GM20000 (cell line): ENCODE measurements at places on chromosomes 16 and 17.

DNA sequence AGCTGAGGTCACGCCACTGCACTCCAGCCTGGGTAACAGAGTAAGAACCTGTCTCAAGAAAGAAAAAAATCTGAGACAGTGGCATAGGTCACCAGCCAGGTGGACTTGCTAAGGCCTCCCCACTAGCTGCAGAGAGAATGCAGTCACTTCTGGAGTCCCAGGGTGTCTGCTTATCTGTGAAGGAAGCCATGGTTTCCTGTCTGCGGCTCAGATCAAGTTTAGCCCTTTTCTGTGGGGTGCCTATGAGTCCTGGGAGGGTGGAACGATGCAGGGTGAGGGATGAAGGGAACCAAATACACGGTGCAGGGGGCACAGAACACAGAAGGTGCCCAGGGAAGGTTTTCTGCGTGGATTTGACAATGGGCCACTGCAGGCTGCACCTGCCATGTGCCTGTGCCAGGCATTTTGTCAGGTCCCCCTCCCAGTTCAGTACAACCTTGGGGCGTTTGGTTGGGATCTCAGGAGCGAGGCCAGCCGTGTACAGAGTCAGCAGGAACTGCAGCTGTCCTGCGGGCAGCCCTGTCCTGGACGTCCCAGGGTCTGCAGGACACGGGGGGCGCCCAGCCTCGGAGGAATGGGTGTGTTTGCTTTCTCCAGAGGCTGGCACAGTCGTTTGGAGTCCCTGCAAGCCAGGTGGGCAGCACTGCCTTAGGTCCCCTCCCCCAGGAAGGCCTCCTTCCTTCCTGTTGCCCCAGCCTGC lies 41.8 kb downstream of the RAB11FIP4 start:
- DNase-seq, result peak; percentile 44

DNA sequence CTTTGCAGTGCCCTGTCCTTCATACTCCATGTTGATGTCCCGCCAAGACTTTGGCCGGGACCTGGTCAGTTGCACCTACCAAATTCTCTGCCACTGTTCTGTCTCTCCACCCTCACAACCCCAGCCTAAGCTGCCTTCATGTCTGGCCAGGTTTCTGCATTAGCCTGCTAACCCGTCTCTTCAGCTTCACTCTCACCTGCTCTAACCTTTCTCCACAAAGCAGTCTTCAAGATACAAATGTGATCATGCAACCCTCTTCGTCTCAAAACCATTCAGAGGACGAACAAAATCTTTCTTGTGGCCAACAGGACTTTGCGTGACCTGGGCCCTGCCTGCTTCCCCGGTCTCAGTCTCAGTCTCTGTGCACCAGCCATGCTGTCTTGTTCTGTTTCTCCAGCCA lies 148.2 kb downstream of the WSCD1 start:
- DNase-seq, result no peak

- DNase-seq, result no peak
These were observed 2.0 kb downstream of the KLHL36 start for GRCh38 chr16:84650062-84650991.

GRCh38 chr16:25081702-25082101 lies 29.8 kb upstream of the LCMT1 start:
- DNase-seq, result no peak

- DNase-seq, result no peak
These were observed 31.3 kb downstream of the MARF1 start for GRCh38 chr16:15611610-15612009.

GRCh38 chr17:4204190-4204589 lies 59.6 kb downstream of the ANKFY1 start:
- DNase-seq, result no peak

GRCh38 chr17:76783146-76783545 lies 45.2 kb downstream of the MFSD11 start:
- DNase-seq, result peak; percentile 37

- DNase-seq, result no peak
These were observed 132.0 kb downstream of the ANKRD11 start for GRCh38 chr16:89358030-89359005.

- peak; percentile 76 for DNase-seq
These were observed 90.3 kb upstream of the CHMP6 start for GRCh38 chr17:80901319-80901718.

DNA sequence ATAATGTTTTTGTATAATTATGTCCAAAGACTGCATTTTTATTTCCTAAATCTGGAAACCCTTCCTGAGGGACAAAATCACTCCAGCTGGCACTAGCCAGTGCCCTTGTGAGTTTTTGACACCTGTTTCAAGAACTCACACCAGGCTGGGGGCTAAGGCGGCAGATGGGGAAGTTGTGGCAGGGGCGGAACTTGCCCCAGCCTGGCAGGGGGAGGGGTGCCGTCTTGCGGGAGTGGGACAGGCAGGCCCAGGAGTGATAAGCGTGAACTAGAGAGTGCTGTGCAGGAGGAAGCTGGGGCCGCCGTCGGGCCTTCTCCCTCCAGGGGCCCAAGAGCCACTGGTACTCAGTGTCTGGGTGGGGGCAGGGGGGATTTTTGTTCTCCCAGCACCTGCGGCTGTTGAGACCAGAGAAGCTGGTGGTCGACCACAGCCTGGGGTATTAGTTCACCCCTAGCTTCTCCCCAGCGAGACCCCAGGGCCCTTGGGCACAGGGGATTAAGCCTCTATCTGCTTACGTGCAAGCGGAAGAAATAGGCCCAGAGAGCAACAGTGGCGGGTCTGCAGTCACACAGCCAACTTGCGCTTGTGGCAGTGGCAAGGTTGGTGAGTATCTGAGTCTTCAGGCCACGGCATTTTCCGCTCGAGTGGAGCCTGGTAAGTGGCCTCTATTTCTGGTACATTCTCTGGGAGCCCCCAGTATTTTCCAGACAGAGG lies 40.2 kb upstream of the PLCG2 start:
- no peak for DNase-seq

GRCh38 chr17:44672479-44673093 lies 16.3 kb downstream of the MEIOC start:
- DNase-seq, result no peak

DNA sequence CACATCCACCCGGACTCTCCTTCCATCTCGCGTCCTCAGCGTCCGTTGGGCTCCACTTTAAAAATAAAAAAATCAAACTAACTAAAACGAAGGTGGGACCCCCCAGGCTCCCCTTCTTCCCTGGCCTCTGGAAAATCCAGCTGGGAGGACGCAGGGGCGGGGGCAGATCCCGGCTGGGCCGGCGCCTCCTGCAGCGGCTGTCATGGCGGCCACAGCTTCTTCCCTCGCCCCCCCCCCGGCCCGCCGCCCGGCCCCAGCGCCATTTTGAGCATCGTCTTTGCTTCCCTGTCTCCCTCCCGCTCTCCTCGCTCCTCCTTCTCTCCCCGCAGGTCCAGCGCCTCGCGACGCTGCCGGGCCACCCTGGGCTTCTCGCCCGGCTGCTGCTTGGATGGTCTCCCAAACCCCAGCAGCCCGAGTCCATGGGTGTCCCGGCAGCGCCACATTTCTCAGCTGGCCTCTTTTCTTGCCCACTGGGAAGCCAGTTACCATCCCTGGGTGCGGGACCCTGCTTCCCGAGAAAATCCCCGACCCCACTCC lies 3.3 kb downstream of the HOXB2 start:
- peak; percentile 78 for DNase-seq

DNA sequence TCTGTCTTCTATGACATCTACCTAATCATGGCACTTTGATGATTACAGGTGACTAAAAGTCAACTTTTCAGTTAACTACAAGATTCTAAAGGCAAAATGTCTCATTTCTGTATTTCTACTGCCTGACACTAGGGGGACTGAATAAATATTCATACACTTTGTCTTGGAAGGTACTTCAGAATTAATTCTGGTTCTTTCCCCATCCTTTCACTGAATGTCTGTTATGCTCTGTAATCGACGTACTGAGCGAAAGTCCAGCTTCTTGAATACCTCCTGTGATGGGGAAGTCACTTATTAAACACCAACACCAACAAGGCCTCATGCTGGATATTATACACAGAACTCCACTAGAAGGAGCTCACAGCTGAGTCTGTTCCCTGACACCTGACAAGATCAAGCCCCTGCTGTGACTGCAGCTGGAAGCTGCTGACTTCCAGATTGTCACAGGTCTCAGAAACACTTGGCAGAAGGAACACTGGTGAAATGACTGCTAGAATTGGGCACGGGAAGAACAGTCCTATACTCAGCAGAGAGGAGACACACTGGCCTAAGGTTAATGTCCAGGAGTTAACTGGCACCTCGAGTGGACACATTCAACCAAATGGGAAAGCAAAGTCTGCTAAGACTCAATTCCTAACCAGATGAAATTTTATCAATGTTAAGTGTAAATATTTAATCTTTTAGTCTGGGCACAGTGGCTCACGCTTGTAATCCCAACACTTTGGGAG lies 31.9 kb downstream of the CMC2 start:
- DNase-seq, result no peak

DNA sequence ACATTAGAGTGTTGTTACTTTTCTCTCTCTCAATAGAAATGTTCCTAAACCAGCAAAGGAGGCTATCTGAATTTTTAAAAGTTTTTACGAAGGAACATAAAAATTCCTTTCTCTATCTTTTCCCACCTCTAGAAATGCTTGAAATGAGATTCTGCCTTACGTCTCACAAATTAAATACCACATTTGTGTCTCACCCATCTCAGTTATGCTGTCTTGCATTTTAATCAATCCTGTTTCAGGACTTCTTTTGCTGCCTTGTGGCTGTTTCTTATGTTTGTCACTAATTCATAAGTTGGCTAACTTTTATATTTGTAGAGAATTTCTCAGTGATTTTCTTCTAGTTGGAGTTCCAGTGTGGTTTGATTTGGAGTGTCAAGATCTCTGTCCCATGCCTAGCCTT lies 3.5 kb downstream of the OMG start:
- no peak for DNase-seq

- DNase-seq, result no peak
These were observed 63.8 kb upstream of the CHMP6 start for GRCh38 chr17:80927791-80928216.

DNA sequence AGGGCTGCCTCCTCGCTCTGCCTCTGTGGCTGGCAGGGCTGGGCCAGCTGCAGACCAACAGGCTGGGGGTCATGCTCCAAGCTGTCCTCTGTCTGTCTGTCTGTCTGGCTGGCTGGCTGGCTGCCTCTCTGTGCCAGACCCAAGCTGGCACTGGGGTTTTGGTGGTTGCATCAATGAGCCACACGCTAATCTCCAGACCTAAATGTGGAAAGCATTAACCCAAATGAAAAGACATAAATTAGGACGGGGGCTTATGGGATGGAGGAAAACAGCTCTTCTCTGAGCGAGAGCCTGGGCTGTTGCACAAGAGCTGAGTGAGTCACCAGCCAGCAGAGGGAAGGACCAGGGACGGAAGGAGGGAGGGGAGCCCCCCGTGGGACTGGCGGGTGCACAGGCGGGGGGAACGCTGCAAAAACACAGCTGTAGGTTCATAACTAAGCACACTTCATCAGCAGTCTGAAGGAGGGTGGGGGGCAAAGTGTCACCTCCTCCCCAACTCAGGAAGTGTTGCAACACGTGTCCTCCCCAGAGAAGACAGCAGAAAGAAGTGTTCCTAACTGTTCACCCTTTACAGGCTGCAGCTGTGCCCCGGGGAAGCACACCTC lies 83.4 kb downstream of the GAS7 start:
- peak; percentile 61 for DNase-seq

- no peak for DNase-seq
These were observed 424.9 kb downstream of the SOX9 start for GRCh38 chr17:72545766-72546165.

GRCh38 chr17:77318491-77319210 lies 177.9 kb downstream of the SEC14L1 start:
- DNase-seq, result no peak

GRCh38 chr17:43616421-43616820 lies 45.3 kb downstream of the MEOX1 start:
- DNase-seq, result no peak

- DNase-seq, result no peak
These were observed 1254.5 kb upstream of the GOT2 start for GRCh38 chr16:59988591-59988990.

DNA sequence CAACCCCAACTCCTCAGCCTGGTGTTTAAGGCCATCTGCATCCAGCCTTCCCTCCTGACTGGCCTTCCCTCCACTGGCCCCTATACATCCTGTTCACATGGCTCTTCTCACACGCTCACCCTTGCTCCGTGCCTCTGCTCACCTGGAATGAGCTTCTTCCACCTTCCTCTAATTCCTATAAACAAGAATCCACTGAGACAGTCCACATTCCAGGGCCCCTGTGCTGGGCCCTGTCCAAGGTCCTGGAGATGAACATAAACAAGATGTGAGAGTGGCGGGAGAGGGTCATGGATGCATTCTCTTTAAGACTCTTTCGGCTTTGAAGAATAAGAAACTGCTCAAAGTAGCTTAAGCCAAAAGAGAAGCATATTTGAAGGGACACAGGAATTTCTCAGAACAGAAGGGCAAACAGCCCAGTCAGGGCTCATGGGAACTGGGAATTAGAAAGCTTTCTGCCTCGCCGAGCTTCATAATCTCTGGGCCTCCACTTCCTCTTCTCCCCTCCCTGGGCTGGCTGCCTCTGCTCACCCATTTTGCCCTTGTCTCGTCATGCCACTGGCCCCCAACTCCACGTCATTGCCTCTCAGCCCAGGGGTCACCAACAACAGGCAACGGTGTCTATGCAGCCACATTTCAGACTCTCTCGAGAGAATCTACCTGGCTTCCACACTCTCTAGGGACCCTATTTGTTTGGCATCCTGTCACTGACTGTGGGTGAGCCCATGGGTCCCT lies 13.5 kb downstream of the SPPL2C start:
- no peak for DNase-seq

GRCh38 chr16:68292425-68292824 lies 18.3 kb downstream of the SLC7A6OS start:
- DNase-seq, result no peak

DNA sequence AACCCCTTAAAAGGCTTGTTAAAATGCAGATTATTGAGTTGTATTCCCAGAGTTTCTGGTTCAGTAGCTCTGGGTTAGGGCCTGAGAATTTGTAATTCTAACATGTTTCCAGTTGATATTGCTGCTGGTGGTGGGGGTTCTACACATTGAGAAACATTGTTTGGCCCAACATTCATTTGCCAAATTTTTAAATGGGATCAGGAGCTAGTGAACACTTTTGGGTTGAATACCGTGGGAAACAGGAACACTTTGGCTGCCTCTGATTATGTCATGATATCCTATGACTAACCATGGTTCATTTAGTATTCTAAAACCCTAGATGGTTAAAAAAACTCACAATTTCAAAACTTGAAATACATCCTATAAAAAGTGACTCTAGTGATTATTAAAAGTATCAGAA lies 89.3 kb downstream of the RPGRIP1L start:
- DNase-seq, result no peak

DNA sequence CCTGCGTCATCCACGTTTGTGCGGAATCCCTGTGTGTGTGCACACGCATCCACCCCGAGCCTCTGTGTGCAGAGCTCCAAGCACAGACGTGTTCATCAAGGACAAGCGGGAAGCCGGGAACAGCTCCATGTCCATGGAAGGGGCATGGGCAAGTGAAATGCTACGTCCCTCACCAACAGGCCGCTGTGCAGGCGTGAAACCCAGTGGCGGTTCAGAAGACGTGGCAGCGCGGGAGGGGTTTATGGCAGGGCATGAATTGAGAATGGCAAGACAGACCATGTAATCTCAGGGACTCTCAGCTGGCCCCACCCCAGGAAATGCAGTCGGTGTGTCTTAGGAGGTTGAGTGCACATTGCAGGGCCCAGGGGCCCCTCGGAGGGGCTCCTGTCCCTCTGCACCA lies 52.7 kb downstream of the TBC1D16 start:
- no peak for DNase-seq
